ENCODE measurements at places on chromosomes 2 and 18.

- DNase-seq: no peak
These were observed 54.2 kb upstream of the ID2 start for GRCh38 chr2:8627692-8628085.

DNA sequence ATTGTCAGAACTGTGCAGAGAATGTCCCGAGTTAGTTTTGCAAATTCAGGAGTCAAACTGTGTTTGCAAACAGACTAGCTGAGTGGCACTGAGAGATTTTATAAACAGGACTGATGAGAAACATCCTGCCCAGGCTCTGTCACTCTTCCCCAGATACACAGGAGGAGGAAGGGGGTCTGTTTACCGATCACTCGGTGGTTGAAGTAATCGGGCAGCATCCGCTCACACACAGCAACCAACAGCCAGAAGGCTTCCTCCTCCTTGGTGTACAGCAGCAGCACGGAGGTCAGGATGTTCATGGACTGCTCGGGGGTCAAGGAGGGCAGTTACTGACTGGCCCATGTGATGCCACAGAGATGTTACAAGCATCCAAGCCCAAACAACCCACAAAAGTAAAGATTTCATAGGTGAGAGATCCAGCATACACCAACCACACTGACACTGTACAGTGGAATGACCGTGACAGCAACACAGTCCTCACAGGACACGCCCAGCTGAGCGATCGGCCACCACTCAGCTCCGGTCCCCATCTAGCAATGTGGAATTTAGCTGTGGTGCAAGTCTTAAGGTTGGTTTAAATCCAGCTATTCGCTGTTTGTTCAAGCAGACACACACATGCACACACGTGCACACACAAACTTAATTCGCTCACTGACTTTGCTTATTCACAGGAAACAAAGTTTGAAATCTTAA lies 30.1 kb downstream of the RPL31 start:
- no peak for DNase-seq

GRCh38 chr2:148132412-148132811 lies 111.5 kb downstream of the MBD5 start:
- no peak for DNase-seq

- DNase-seq: no peak
These were observed 557.1 kb upstream of the CHAC2 start for GRCh38 chr2:53210538-53210937.

GRCh38 chr2:158729873-158730620 lies 65.1 kb upstream of the DAPL1 start:
- DNase-seq: no peak

- DNase-seq: no peak
These were observed 39.6 kb downstream of the FTCDNL1 start for GRCh38 chr2:199811346-199811745.

- no peak for DNase-seq
These were observed 160.4 kb downstream of the SRBD1 start for GRCh38 chr2:45450634-45451033.

- DNase-seq: no peak
These were observed 27.1 kb upstream of the ICOS start for GRCh38 chr2:203909261-203909967.

- DNase-seq: no peak
These were observed 122.2 kb downstream of the RBMS1 start for GRCh38 chr2:160371251-160372009.

GRCh38 chr2:200438251-200438650 lies 71.6 kb downstream of the KCTD18 start:
- no peak for DNase-seq

DNA sequence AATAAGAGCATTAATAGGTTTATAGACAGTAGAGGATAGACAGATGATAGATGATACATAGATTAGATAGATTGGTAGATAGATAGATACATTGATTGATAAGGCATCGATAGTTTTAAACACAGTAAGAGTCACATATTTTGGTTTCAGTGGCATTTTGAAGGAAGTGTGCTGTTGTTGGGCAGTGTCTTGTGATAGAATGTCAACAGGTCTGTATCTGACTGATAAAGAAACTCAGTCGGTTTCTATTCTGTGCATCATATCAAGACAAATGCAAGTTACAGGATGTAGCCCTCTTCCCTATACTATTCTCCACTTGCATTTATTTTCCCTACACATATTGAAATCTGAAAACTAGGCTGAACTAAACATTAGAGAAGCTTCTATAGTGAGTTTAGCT lies 1229.0 kb upstream of the ZEB2 start:
- DNase-seq: no peak

DNA sequence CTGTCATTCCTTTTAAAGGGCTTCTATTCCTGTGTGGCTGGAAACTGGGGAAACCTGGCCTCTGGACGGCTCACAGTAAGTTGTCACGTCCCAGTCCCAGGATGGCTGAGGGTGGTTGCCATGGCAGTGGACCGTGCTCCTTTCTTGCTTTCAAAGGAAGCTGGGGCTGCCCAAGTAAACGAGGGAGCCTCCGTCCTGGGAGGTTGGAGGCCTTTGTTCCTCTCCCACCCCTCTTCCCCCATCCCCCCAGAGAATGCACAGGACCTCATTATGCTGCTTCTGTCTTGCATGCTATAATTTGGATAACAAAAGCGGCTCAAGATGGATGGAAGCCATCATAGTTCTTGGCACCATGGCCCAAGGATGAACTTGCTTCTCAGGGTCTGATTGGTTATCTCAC lies 325.5 kb upstream of the HS6ST1 start:
- no peak for DNase-seq

DNA sequence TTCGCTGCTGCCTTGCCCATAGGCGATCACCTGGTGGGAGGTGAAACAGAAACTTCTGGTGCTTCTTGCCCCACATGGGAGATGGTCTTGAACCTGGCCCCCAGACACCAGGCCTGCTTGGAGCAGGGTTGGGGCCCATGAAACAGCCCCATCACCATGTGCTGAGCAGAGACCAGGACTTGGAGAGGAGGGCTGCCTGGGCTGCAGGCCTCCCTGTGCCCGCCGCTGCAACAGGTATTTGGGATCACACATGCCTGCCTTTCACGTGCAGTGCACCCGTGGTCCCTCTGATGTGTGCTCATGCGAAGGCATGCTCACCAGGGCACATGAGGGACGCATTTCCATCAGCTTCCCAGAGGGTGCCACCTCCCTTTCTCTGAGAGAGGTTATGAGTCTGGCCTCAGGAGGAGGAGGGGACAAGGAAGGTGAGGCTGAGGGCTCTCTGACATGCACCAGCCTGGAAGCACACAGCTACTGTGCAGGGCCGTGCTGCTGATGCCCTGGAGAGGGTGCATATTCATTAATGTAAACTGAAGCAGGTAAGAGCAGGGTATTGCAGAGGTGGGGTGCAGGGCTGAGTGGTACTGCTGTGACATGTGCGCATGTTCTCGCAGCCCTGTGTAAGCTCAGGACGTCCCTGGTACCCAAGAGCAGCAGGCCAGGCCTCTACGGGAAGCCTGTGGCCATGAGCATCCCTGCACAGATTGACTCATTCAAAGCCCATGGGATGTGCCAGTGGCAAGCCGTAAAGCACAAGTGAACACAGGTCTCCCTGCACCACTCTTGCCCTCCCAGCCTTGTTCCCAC lies 4.2 kb upstream of the OXER1 start:
- no peak for DNase-seq

DNA sequence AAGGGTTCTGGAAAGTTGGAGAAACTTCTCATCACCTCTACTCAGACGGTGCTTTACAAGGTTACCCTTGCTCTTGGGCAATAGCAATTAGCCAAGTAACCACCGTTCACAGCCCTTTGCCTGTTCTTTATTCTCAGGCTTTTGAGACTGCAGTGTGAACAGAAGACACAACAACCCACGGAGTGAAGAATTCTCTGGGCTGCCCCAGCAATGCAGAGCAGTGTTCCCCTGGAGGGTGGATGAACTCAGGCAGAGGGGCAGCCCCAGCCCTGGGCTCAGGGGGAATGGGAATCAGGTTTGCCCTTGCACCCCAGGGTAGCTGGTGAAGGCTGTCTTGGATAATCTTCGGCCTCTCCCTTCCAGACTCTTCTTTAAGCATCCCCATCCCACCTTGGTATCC lies 69.1 kb downstream of the MCFD2 start:
- no peak for DNase-seq

DNA sequence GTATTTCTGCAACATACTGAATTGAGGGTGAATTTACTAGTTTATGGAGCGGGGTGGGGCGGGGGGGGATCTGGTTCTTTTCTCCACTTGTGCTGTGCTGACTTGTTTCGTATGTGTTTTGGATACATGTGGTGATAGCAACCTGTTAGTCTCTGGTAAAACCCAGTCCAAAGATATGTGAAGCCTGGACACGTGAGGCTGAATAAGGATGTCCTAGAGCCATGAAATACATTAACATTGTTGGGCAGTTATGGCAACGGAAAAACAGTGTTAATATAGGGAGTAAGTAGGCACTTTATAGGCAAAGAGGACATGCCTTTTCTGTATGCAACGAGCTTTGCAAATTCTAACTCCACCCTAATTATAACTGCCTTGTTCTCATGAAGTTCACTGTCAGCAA lies 42.1 kb upstream of the NEMP2 start:
- no peak for DNase-seq

GRCh38 chr2:209389171-209389618 lies 34.7 kb upstream of the MAP2 start:
- DNase-seq: no peak

DNA sequence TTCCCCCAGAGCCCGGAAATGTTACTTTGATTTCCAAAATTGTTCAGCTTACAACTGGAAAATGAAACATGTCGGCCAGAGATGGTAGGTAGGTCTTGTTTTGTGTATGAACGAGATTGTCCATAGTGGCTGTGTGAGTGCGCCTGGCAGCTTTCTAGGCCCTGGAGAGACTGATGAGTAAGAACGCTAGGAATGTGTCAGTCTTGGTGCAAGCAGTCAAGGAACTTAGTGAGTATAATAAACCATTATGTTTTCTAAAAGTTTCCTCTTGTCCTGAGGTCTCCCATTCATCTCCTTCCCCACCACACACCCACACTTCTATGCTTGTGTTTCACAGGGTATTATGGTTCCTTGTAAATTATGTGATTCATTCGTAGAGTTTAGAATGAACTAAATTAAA lies 234.2 kb downstream of the CDH2 start:
- no peak for DNase-seq

- no peak for DNase-seq
These were observed 4.9 kb downstream of the PDCD1 start for GRCh38 chr2:241853651-241854341.

DNA sequence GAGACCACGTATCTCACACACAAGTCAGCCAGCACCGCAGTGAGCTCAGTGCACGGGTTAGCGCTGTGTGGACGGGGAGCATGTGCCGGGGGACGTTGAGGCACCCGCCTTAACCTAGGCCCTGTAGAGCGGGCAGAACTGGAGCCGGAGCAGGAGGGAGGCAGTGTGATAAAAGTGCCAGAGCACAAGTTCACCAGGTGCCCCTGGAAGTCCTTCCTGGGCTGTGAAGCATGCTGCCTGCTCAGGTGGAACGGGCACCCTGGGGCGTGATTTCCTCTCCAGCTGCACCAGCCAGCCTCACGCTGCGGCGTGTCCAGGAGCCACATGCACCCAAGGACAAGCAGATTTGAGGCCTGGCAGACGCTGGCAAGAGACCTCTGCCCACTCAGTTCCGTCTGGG lies 50.3 kb downstream of the ITGB1BP1 start:
- no peak for DNase-seq

GRCh38 chr2:157349949-157350515 lies 24.4 kb upstream of the ERMN start:
- DNase-seq: no peak

- DNase-seq: no peak
These were observed 807.8 kb upstream of the ACVR2A start for GRCh38 chr2:147037048-147037447.

DNA sequence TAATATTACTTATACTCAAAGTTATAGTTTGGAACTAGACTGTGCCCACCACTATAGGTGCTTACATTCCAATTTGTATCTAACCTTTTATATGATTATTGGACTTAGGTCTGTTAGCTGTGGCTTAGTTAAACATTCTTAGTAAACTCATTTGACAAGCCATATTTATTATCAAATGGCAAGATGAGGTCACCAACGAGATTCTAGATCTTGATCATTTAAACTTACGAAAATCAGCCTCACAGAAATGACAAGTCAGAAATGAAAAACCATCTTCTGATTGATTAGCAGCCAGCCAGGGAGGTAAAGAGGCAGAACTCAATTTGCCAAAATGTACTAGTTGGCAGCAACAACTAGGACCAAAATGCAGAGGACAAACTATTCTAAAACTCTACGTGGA lies 100.4 kb upstream of the STK17B start:
- DNase-seq: no peak

DNA sequence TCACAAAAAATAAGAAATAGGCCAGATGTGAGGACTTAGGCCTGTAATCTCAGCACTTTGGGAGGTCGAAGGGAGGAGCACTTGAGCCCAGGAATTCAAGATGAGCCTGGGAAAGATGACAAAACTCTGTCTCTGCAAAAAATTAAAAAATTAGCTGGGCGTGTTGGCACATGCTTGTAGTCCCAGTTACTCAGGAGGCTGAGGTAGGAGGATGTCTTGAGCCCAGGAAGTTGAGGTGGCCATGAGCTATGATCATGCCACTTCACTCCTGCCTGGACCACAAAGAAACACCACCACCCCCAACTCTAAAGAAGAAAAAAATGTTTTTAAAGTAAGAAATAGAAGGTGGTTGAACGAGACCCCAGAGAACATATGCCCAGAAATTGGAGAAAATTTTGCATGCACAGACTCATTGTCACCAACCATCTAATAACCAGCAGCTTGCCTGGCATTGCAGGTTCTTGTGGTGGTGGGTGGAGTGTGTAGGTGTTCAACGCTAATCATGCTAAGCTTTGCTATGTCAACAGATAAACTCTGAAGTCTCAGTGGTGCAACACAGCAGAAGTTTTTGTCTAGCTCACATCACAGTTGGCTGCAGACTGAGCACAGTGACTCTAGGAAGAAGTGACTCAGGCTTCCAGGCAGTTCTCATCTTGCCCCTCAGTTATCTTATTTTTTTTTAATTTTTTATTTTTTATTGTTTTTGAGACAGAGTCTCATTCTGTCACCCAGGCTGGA lies 18.6 kb downstream of the ARL4C start:
- DNase-seq: no peak

DNA sequence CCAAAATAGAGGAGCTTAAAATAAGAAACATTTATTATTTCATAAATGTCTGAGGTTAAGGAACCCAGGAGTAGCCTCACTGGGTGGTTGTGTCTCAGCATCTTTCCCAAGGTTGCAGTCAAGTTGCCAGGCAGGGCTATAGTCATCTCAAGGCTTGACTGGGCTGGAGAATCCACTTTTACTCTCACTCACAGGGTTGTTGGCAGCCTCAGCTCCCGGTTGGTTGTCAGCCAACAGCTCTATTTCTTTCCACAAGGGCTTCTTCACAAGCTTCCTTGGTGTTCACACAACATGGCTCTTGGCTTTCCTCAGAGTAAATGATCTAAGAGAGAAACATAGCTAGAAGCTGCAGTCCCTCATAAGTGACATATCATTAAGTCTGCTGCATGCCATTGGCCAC lies 55.6 kb upstream of the TEX51 start:
- DNase-seq: no peak

DNA sequence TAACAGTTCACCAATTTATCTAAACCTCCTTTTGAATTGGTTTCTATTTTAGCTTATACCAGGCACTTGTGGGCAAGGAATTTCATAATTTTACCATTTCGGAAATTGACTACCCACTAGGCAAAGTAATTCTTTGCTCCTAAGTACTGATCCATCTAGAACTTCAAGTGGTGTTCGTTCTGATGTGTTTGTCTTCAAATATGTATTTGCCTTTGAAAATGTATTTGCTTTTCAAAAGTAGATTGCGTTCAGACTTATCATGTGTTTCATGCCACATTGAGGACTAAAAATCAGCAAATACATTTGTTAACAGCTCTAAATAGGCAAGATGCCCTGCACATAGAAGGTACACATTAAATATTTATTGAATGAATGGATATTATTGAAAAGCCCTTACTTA lies 26.7 kb downstream of the IFIH1 start:
- no peak for DNase-seq

Measured in stimulated activated CD8-positive, alpha-beta memory T cell treated with anti-CD3 and anti-CD28 coated beads, Interleukin-4, amount 100 ng/mL, for 1 hour (primary cell).